ENCODE measurements at places on chromosomes 3 and 15.

DNA sequence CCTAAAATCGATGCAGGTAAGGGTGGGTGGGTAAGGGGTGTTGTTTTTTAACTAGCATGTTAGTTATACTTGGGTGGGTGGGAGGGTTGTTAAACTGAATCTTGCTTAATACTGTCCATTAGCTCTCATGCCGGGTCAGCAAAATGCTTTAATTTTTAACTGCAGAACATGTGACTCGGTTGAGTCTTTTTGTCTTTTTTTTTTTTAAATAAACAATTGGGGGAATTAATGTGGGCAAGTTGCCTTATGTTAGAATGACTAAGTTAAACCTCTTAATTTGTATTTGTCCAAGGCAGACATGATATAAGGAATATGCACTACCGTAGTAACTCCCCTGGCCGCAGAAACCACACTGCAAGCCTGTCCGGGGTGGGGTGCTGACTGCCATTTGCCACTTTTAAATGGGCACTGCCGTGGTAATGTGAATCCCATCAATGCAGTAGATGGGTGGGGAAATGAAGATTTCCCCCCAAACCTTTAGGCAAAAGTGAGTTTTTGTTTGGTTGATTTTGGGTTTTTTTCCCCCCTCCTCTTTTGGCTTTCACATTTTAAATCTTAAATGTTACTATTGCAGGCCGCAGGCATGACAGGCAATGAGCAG lies 54.3 kb upstream of the CCR4 start:
- DNase-seq = no peak

DNA sequence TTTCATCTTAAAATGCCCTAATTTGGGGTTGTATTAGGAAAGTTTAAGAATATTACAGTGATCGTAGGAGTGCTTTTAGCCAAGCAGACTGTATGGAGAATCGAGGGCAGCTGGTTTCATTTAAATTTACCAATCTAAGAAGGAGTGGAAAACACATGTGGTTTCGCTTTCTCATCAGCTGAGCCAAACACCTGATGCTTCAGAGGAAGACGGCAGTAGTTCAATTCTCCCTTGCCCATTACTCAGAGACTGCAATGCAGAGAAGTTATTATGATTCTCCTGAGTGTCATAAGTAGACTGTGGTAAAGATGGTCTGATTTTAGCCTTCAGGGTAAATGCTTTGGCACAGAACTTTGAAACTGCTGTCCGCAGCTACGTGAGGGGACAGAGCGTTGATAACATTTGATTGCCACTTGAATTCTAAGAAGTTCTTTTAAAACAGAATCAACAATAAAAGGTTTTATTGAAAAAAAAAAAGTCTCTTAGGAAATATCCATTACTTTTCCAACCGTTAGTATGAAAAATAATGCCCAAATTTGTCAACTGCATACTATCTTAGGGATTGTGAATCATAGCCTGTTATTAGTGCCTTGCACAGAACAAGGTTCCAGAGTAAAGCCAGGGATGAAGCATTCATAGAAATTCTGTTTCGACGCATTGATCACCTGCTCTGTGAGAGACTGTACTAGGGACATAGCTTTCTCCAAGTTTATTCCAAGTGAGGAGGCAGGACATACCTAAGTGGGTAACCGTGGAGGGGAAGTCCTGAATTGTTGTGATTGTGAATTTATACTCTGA lies 25.6 kb downstream of the LYSMD4 start:
- no peak for DNase-seq

DNA sequence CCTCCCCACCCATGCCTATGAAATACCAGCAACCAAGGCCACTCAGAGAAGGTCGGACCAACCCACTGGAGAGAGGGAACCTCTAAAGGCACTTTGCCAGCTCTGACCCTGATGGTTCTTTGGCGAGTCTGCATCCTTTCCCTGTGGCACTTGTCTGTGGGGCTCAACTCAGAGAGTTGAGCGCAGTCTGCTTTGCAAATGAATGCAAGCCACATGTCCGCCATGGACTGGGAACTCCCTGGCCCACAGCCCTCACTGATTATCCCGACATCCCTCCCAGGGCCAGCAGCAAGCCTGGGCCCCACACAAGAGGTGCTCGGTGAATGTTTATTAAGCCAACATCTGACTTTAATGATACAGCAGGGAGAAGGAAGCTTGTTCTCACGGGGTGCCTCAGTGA lies 55.5 kb upstream of the HES1 start:
- no peak for DNase-seq

DNA sequence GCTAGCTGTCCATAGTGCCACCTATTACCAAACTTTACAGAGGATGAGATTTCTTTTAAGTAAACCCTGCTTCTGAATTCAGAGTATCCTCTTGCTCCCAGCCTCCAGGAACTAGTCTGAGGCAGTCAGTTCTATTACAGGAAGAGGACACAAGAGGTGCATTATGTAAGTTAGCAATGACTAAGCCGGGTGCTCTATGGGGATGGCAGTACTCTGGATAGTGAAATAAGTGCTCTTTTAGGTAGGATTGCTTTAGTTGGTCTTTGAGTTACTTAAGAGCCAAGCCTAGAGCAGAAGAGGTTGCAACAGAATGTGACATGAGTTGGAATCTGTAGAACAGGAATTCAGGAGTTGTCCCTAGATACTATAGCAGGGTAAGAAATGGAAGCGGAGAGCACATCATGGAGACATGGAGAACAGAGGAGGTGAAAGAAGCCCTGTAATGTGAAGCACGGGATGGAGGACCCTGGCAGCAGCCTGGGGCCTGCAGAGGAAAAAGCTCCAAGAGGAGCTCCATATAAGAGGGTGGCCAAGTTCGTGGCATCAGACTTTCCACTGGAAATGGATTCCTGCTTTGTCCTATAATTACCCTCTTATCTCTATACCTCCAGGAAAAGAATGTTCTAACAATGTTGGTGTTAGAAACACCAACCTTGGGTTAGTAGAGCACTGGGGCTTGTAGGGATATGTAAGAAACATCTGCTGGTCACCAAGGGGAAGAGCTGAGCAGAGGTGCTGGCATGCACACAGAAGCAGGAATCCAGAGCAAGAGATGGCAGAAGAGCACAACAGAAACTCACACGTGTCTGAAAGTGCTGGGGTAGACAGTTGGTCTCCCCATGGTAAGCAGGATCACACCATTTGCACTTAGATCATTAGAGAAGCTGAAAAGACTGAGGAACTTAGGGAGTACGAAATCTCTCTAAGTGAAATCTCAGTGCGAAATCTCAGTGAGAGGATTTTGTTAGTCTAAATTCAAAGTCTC lies 851.1 kb downstream of the FHIT start:
- no peak for DNase-seq

DNA sequence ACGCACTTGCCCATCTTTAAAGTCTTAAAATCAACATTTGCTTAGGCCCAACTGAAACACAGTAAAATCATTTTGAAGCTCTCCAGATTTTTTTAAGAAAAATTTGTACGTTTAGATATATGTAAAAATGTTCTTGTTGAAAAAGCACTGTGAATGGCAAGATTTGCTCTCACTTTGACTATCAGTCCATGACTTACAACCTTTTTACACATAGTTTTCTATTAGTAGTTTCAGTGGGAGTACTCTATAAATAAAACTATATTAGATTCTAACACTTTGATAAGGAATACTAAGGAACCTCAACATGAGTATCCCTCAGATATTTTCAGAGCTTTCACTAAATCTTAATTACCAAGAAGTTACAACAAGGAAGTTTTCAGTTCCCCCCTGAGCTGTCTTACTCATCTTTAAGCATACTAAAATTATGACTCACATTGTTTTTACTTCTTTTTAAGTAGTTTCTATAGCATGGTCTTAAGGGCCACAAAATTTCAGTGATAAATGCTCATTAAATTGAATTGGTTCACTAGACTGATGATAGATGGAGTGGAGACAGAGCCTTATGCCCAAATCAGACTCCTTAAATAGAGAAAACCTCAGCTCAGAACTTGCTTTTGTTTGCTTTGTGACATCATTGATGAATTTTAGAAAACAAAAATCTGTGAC lies 31.6 kb upstream of the RAP2B start:
- DNase-seq = no peak

DNA sequence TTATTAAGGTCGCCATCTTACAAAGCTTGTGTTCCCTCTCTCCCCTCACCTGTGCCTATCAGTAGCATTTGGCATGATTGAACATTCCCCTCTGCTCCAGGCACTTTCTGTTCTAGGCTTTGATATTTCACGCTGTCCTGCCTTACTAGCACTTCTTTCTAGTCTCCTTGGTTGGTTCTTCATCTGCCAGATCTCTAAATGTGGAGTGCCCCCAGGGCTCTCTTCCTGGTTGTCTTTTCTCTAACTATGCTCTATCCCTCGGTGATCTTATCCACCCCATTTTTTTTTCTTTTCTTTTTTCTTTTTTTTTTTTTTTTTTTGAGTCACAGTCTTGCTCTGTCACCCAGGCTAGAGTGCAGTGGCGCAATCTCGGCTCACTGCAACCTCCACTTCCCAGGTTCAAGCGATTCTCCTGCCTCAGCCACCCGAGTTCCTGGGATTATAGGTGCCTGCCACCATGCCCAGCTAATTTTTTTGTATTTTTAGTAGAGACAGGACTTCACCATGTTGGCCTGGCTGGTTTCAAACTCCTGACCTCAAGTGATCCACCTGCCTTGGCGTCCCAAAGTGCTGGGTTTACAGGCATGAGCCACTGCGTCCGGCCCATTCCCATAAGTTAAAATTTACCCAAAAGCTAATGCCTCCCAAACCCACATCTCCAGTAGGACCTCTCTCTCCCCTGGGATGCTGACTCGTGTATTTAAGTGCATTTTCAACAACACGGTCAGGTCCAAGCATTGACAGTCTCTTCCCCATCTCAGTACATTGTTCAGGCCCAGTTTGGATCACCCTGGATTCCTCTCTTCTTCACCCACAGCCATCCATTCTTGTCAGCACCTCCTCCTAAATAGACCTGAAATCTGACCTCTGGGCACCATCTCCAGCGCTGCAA lies 5.2 kb downstream of the NUSAP1 start:
- no peak for DNase-seq

GRCh38 chr3:88150371-88150770 lies 612 bp downstream of the C3orf38 start:
- DNase-seq = no peak

DNA sequence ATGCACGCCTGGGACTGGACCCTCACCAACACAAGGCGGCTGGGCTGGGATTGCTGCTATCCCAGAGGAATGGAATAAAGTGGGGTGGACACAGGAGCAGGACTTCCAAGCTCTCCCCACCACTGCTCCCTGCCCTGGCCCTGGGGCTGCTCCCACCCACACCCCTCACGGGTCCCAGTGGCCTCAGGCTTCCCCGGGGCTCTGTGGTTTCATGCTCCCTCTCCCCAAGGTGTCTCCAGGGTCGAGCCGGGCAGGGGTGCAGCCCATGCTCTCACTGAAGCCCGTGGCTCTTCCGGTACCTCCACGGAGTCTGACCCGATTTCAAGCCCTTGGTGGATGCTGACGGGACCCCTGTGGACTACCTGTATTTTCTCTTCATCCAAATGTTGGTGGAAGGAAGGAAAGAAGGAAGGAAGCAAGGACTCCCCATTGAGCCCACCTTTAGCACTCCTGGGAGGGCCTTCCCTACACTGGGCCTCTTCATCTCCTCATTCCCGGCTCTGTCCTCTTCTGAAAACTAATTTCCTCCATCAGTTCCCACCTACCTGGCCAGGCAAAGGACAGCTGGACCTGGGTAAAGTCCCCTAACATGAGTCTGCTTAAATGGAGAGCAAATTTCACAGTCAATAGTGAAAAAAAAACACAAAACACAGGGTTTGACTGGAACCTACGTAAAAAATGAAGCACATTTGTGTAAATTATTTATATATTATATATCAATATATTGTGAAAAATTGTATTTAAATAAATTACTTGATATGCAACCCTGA lies 44.0 kb upstream of the PCSK6 start:
- DNase-seq = no peak

- no peak for DNase-seq
Measured at GRCh38 chr3:82824491-82824890, 1063.0 kb upstream of the GBE1 start.

DNA sequence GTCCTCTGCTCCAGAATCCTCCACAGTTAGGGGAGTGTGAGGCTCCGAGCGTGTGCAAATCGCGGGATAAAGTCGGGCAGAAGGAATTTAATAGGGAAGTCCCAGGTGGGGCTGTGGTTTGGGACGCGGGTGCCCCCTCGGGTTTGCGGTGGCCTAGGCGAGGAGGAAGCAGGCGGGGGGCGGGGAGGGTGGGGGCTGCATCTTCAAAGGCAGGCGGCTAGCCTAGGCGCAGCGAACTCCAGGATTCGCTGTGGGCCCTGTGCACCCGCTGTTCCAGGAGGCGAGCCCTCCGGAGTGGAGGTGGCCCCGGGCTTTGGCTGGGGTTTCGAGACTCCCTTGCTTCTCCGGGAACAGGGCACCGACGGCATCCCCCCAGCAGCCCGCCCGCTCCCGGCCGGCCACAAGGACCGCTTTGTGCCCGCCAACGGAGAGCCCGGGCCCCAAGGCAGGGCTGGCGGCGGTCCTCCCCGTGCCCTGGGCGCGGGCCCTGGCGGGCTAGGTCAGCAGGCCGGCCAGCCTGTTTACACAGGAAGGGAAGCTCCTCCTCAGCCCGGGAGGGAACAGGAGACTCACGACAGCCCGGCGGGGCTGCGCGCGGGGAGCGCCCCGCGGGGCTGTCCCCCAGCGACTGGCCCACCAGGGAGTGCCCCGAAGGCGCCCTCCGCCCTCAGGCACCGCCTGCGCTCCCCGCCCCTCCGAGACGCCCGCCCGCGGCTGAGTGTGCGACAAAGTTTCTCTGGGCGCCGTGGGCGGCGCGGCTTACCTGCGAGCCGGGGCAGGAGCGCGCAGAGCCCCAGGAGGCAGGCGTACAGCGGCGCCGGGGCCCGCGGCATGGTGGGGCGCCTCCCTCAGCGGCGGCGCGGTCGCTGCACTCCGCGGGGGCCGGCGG lies 753 bp downstream of the ITGB5 start:
- peak; percentile 63 for DNase-seq

- DNase-seq = peak; percentile 93
Measured at GRCh38 chr3:197165890-197166289, 132.5 kb downstream of the DLG1 start.

- DNase-seq = no peak
Measured at GRCh38 chr3:13873818-13874217, 6.1 kb downstream of the WNT7A start.

- no peak for DNase-seq
Measured at GRCh38 chr3:170090601-170090981, 52.8 kb downstream of the GPR160 start.

Measured in BE2C (cell line).